Left renal cortex interstitium (tissue), 4 donors: ENCODE measurements at places on chromosomes 7 and 10.

DNA sequence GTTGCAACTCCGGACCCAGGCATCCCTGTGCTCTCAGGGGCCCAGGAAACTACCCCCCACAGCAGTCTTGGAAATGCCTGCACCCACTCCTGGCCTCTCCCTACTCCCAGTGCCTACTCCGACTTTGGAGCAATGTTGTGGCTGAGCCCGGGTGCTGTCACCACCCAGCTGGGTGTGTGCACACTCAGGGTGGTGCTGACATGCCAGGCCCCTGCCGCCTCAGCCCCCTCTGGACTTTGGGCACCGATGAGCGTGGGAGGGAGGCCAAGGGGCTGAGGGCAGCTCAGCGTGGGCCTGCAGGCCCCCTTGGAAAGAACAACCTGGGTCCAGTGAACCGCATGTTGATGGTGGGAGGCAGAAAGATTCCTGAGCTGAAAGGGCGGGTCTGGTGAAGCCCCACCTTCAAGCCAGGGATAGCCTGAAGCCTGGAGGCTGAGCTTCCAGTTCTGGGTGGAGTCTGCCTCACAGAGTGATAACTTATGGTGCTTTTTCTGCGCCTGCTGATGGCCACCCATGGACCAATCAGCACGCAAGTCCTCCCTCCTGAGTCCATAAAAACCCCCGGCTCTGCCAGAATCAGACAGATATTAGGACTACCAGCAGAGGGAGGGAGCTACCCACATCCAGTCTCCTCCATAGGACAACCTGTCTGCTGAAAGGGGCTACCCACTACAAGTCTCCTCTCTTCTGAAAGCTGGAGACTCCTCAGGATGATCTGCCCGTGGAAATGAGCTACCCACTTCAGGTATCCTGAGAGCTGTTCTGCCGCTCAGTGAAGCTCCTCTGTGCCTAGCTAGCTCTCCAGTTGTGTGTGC lies 380.4 kb upstream of the SORCS1 start:
- DNase-seq = no peak

GRCh38 chr7:45211066-45211465 lies 53.5 kb downstream of the RAMP3 start:
- no peak for DNase-seq

GRCh38 chr10:48711830-48712229 lies 27.2 kb downstream of the WDFY4 start:
- no peak for DNase-seq

DNA sequence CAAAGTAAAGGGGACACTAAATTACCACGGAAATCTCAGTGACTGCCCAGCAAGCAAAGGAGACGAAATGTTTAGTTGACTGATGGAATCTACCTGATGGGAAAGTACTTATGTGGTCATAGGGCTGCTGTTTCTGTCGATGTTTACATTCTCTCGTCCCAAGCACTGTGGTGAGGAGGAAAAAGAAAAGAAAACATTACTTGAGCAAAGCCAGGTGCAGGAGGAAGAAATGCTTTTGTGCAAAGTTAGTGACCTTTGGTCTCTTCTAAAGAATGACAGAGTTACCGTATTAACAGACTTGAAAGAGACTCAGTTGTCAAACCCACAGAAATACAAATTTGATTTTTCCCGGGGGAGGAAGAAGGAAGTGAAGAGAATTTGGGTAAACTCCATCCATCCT lies 43.3 kb upstream of the FMC1 start:
- DNase-seq = no peak

DNA sequence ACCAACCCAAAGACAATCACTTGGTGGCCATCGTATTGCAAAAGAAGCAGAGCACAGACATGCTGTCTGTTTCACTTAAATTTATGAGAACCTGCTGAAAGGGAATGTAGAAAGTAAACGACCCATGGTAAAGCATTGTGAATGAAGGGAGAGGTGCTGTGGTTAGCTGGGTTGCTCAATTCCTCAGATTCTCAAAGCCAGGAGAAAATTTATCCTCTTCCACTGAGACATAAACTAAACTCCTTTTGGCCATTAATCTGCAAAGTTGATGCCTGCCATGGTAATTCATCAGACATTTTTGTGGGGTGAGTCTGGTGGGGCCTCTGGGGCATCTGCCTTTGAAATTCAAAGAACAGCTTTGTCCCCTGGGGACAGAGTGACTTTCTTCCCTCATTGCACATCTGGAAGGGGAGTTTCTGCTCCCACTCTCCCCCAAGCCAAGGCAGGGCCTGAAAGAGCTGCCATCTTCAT lies 951.0 kb downstream of the LRMDA start:
- DNase-seq = no peak

GRCh38 chr7:30887464-30887872 lies 24.2 kb upstream of the AQP1 start:
- DNase-seq = no peak

DNA sequence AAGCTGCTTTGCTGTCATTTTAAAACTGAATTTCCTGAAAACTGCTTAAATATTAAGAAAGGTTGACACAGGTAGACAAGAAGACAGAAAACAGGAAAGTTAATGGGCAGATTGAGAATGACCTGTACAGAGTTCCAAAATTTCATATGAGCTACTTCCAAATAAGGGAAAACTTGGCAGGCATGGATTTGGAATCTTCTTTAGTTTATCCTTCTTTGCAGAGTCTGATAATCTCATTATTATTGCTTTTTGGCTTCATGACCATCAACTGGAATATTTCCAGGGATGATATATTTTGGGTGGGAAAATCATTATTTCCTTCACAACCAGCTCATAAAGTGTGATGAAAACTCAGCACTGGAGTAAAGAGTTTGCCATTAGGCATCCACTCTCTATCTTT lies 346.5 kb upstream of the NPVF start:
- DNase-seq = no peak

GRCh38 chr7:123663200-123663599 lies 7.5 kb downstream of the LMOD2 start:
- no peak for DNase-seq
